Activated naive CD4-positive, alpha-beta T cell (primary cell): ENCODE measurements at places on chromosomes 1 and 21.

- no peak for DNase-seq
These were observed 132.4 kb upstream of the TIAM1 start for GRCh38 chr21:31476263-31477022.

DNA sequence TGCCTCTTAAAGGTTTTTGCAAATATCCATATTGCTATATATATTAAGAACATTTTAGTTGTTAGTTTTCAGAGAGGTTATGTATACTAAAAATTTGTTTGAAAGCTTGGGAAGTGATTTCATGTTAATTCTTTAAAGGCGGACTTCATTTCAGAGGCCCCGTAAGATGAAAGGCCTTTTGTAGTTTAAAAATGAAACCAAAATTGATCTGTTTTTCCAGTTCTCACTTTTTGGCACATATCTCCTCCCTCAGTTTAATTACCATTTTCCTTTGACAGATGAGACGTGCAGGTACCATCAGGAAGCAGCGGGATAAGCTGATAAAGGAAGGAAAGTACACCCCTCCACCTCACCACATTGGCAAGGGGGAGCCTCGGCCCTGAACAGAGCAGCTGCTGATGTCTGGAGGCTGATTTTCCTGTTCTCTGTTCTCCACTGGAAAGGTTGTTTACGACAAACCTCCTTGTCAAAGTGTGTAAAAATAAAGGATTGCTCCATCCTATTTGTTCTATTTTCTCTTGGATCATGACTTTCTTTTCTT lies 8.0 kb downstream of the NDUFS5 start:
- DNase-seq: no peak

GRCh38 chr1:200181861-200182260 lies 154.4 kb downstream of the NR5A2 start:
- DNase-seq: no peak

GRCh38 chr1:54135436-54136120 lies 17.2 kb downstream of the CDCP2 start:
- DNase-seq: no peak

GRCh38 chr1:17676387-17677060 lies 78.6 kb upstream of the ACTL8 start:
- no peak for DNase-seq

- DNase-seq: no peak
These were observed 35.8 kb downstream of the LDLRAD1 start for GRCh38 chr1:53982034-53982762.
